HCT116 (cell line): ENCODE measurements at places on chromosomes 11 and 22.

GRCh38 chr11:62669420-62670161, 1.9 kb upstream of the UQCC3 start:
- peaks cover 68% of the 10 kb centered on the region for H3K4me1 ChIP-seq
- H3K4me3 ChIP-seq, result no peak overlapping the region
- H3K27me3 ChIP-seq, result no peaks in the 10 kb centered on the region
- DNase-seq, result no peak
- H3K36me3 ChIP-seq, result 0 out of 2 replicates have a peak, but pooled peaks cover 2% of the 10 kb centered on the region

GRCh38 chr22:35838855-35839576, 121.3 kb downstream of the APOL5 start:
- no peaks in the 10 kb centered on the region for H3K27me3 ChIP-seq
- H3K4me3 ChIP-seq, result peak overlapping the region; percentile 53
- H3K36me3 ChIP-seq, result no peaks in the 10 kb centered on the region
- peak overlapping the region; percentile 46; the same call in 1 of the 2 replicates for H3K27ac ChIP-seq

DNA sequence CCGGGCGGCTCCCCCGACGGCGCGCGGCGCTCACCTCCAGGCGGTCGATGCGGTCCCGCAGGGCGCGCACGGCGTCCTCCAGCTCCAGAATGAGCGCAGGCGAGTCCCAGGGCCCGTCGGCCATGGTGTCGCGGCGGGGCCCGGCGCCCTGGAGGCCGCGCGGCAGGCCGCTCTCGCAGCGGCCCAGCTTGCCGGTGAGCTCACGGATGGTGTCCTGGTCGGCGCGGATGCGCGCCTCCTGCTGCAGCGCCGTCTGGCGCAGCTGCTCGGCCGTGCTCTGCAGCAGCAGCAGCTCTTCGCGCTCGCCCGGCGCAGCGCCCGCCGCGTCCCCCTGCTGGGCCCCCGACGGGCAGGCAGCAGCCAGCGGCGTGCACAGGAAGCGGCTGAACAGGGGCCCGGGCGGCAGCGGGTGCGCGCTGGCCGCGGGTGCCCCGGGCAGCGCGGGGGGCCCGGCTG, 599 bp downstream of the NPTXR start:
- H3K4me3 ChIP-seq, result peak overlapping the region; percentile 35
- no peak for DNase-seq
- H3K27me3 ChIP-seq, result no peaks in the 10 kb centered on the region
- H3K4me1 ChIP-seq, result peaks cover 23% of the 10 kb centered on the region

DNA sequence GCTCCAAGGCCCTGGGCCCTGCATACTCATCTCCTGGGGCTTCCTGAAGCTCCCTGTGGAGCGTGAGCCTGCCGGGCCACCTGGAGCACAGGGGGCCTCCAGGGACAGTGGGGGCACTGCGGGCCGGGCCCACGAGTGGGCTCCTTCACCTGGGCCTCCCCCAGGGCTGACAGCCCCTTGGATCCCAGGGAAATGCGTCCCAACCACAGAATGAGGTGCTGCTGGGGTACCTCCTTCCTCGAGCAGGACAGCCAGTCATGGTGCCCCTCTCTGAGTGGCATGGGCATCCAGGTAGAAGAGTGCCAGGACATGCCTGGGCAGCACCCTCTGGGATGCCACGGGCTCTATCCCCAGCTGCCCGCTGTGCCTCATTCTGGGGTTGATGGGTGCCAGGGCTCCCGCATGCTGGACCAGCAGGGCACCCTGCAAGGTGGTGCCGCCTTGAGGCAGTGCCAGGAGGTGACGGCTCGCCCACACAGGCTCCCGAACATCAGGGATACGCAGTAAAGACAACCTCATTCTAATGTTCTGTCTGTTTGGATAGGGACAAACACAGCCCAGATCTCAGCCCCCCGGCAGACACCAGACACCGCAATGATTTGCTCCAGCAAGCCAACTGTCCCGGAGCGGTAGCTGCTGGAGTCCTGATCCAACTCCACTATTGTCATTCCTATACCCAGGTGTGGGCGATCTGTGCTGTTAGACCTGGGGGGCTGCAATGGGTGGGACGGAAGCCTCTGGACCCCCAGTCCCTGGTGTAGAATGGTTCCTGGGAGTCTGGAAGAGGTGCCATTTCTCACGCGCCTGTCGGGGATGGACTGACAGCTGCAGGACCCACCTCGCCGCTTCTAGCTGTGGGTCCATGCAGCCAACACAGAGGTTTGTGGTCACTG, 25.8 kb downstream of the KRTAP5-5 start:
- no peaks in the 10 kb centered on the region for H3K27me3 ChIP-seq
- no peak overlapping the region for H3K4me3 ChIP-seq
- no peaks in the 10 kb centered on the region for H3K36me3 ChIP-seq
- peak overlapping the region; percentile 12; the same call in 1 of the 2 replicates for H3K27ac ChIP-seq
- no peak for DNase-seq
- H3K4me1 ChIP-seq, result no peaks in the 10 kb centered on the region; the same call in 1 of the 2 replicates

DNA sequence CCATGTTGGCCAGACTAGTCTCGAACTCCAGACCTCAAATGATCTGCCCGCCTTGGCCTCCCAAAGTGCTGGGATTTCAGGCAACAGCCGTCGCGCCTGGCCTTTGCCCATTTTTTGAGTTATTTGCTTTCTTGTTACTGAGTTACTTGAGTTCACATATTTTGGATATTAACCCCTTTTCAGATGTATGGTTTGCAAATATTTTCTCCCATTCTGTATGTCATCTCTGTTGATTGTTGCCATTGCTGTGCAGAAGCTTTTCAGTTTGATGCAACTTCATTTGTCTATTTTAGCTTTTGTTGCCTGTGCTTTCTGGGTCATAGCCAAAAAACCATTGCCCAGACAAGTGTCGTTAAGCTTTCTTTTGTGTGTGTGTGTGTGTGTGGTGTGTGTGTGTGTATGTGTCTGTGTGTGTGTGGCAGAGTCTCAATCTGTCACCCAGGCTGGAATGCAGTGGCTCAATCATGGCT, 6.8 kb downstream of the TSGA10IP start:
- H3K27ac ChIP-seq, result no peak overlapping the region
- no peaks in the 10 kb centered on the region for H3K27me3 ChIP-seq
- no peaks in the 10 kb centered on the region for H3K36me3 ChIP-seq
- no peaks in the 10 kb centered on the region for H3K4me1 ChIP-seq
